ENCODE measurements at places on chromosomes 3 and 15.

DNA sequence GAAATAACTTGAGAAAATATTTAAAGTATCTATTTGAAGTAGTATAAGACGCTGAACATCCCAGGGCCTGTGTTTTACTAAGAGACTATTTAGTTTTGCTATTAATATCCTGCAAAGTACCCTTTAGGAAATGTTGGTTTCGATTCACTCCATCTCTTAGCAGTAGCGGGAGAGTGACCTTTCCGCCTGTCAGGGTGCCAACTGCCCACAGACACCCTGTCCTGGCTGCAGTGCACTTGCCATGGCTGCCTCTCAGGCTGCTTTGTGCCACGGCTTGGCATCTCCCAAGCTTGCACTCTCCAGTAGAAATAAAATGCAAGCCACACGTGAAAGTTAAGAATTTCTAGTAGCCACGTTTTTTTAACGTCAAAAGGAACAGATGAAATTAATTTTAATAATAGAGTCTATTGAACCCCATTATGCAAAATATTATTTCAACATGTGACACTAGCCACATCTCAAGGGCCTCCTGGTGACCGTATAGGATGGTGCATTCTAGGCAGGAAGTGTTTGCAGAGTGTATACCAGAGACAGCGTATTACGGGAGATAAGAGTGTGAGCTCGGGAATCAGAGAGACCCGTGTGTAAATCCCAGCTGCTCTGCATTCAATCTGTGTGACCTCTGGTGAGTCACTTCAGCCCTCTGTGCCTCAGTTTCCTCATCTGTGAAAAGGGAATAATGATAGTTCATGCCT lies 19.8 kb downstream of the ADAMTS9 start:
- DNase-seq = no peak

GRCh38 chr3:194526164-194526563 lies 39.4 kb upstream of the ATP13A3 start:
- DNase-seq = no peak

DNA sequence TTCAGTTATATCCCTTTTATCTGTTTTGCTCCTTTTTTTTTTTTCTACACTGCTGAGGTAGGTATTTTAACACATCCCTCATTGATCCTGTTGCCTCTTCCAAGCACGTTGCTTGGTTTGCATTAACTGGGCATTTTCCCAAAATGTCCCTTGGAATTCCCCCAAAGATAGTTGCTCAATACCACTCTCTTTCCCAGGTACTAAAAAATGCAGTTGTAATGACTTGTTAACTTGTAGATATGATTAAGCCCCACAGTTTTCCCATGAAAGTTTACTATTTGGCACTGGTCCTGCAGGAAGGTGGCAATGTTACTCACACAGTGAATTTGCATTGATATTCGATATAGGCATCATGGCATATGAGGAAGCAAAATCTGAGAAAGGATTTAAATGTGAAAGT lies 67.1 kb downstream of the GRM7 start:
- no peak for DNase-seq

DNA sequence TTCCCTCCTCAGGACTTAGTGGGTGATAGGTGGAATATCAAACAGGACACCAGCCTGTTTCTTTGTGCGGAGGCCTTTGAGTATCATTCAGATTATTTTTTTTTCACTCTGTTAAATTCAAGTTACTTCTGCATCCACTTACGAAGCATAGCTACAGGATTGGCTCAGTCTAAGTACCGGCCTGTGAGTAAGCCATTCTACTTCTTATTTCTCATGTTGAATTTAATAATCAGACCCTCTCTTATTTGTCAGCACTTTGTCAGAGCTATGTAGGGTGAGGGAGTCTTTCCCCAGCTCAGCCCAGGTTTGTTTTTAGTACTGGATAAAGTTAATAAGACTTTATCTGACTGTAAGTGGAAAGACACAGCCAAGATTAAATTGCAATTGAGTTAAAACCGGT lies 54.7 kb downstream of the ITPR1 start:
- no peak for DNase-seq

DNA sequence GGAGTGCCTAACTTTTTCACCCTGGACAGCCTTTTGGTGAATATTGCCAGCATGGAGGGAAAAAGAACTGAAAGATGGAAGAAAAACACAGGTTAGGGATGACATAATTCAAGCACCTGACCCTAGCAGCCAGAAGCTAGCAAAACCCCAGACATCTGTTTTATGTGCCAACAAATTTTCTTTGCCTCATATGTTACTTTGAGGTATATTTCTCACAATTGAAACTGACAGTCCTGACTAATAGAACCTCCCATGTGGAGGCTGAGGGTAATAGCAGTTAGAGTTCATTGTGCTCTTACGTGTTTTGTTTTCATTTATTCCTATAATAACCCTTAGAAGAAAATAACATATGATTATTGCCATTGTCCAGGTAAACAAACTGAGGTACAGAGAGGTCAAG lies 71.5 kb upstream of the SLC25A26 start:
- DNase-seq = no peak

GRCh38 chr15:76714950-76715349 lies 190.2 kb downstream of the SCAPER start:
- DNase-seq = no peak

DNA sequence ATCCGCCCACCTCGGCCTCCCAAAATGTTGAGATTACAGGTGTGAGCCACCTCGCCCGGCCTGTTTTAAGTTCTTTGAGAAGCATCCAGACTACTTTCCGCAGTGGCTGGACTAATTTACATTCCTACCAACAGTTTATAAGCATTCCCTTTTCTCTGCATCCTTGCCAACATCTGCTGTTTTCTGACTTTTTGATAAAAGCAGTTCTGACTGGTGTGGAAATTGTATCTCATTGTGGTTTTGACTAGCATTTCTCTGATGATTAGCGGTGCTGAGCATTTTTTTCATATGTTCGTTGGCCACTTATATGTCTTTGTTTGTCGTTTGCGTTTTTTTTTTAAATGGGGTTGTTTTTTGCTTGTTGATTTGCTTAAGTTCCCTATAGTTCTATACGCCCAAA lies 208.4 kb upstream of the DPPA4 start:
- no peak for DNase-seq

DNA sequence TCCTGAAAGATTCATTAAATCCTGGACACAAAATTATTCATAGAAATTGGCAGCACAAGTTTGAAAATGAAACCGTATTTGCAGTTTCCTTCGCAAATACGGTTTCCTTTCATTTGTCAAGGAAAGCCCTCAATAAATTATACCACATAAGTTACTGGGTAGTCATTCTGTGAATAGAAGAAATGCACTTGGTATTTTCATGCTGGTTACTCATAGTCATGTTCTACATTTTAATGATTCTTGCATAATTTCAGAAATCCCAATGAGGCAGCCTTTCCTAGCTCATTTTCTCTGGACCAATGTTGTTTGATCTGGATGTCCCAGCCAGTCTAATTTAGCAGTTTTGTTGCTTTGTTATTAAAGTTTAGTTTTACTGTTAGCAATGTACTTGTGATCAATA lies 43.2 kb downstream of the MINAR1 start:
- no peak for DNase-seq

DNA sequence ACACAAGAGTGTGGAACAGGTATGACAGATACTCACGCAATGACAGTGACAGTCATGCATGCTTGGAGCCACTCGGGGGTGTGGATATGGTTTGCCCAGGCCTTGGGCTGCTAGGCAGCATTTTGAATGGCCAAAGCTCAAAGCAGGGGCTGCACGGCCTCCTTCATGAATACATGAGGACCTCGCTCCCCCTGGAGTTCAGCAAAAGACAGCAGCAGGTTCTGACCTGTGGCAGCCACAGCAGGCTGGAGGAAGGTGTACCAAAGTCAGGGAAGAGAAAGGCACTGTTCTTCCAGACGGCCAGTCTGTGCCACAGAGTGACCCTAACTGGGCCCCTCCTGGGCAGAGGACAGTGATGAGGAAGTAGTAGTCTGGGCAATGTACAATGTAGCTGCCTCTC lies 88.2 kb upstream of the C2CD4B start:
- DNase-seq = no peak

GRCh38 chr3:197407053-197407452 lies 108.6 kb upstream of the DLG1 start:
- DNase-seq = no peak

- DNase-seq = no peak
Measured at GRCh38 chr15:78985859-78986475, 41.1 kb upstream of the CTSH start.

GRCh38 chr15:57692709-57693108 lies 13.8 kb upstream of the POLR2M start:
- no peak for DNase-seq

DNA sequence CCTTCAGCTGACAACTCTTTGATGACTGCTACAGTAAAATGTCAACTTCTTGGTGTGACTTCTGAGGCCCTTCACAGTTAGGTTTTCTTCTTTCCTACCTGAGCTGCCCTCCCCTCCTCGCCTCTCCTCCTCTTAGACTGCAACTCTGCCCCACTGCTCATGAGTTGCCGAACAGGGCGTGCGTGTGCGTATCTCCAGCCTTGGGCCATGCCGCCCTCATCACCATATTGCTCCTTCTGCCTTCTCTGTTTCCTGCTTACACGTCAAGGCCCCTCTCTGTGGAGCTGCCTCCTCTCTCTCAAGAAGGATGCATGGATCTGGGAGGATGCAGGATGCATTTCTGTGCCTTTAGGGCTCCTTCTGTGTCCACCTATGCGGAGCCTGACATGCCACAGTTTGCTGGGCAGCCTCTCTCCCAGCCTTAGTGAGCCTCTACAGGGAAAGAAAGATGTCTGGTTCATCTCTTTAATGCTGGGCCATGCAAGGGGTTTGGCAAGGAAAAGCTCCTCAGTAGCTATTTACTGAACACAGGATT lies 205.9 kb downstream of the RPLP1 start:
- DNase-seq = no peak

GRCh38 chr15:69679623-69680228 lies 227.1 kb downstream of the RPLP1 start:
- DNase-seq = no peak

DNA sequence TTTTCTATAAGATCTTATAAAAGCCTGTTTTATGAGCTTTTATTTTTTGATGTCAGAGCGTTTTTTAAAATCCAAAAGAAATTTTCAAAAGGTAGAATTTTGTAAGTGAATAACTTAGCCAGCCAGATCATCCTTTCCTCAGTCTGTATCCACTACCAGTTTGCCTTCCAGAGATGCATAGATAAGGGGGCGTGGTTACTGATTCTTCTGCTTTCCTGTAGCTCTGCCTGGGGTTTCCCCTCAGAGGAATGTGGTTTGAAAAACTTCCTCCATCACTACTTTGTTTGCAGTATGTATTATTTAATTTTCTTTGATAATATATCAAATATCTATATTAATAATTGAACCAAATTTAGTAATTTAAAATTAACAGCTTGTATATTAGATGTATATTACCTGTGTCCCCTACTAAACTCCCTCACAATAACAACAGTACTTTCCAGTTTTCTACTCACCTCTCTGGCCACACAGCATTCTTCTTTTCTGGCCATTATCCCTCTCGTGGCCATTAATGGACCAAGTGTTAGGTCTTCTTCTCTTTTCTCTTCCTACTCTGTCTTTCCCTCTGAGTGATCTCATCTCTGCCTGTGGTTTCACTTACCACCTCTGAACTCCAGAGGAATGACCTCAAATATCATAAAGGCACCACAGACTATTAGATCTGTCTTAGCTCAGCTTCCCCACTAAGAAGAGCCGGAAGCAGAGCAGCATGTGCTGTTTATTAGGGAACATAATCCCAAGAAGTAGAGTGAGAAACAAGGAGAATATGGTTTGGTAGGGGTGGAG lies 239.7 kb downstream of the UBE2E2 start:
- DNase-seq = no peak

DNA sequence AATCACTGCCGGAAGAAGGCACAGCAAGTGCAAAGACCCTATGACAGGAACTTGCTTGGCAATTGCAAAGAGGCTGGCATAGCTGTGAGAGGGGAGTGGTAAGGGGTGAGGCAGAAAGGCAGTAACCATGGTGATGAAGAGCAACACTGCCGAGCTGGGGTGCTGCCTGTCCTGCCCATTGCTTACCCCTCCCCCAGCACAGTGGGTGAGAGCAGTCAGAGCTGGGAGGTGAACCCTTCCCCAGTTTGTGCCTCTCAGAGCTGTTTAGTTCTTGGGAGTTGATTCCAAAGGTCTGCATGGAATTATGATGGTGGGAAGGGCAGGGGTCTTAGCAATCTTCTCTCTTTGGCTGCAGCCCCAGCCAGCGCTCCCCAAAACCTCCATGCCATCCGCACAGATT lies 8.8 kb downstream of the TYRO3 start:
- DNase-seq = no peak

GRCh38 chr3:13403213-13403819 lies 16.8 kb downstream of the NUP210 start:
- no peak for DNase-seq

All from renal pelvis (tissue), 12 donors.